ENCODE measurements at places on chromosomes 2 and 18.

DNA sequence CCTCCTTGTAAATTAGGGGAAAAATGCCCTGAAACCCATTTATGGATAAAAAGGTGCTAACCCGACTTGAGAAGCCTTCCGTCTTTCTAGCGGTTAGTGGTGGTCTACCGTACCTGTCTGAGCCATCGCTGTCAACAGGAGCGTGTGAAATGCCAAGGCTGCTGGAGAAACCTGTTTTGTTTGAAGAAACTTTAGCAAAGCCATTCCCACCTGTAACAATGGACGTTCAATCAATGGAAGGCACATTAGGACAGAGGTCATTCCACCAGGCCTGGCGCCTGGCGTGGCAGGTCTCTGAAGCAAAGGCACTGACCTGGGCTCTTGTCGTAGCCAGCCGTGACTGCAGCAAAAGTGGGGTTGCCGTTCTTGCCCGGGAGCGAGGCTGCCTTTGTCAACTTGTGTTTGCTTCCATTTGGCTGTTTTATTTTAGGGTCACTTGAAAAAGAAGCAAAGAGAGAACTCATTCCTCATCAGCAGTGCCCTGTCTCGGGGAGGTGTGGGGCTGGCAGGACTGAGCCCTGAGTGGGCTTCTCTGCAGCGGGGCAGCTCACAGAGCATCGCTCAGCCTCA lies 47.2 kb downstream of the ZAP70 start:
- DNase-seq = no peak

DNA sequence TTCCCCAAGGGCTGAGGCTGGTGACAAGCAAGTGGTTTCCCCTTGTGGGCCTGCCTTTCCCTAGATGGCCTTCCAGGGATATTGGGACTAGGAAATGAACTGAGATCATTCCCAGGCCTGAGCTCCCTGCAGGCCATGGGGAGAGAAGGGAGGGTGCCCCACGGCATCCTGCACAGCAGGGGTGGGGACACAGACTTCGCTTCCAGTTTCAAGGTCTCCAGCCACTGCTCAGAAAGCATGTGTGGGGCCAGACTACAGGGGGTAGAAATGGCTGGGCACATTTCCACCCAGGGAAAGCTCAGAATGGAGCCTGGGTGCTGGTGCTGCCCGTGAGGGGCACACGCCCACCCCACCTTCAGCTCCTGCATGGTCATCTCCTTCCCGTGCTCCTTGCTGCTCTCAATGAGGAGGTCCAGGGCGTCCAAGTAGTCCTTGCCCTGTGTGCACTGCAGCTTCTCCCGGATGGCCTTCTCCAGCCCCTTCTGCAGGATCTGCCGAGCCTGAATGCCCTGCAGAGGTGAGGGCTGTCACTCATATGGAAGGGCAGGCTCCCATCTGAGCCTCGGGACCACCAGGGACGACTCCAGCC lies 13.2 kb downstream of the CYP26B1 start:
- no peak for DNase-seq

- no peak for DNase-seq
Observed at GRCh38 chr2:174324530-174324929, 10.2 kb upstream of the SP9 start.

DNA sequence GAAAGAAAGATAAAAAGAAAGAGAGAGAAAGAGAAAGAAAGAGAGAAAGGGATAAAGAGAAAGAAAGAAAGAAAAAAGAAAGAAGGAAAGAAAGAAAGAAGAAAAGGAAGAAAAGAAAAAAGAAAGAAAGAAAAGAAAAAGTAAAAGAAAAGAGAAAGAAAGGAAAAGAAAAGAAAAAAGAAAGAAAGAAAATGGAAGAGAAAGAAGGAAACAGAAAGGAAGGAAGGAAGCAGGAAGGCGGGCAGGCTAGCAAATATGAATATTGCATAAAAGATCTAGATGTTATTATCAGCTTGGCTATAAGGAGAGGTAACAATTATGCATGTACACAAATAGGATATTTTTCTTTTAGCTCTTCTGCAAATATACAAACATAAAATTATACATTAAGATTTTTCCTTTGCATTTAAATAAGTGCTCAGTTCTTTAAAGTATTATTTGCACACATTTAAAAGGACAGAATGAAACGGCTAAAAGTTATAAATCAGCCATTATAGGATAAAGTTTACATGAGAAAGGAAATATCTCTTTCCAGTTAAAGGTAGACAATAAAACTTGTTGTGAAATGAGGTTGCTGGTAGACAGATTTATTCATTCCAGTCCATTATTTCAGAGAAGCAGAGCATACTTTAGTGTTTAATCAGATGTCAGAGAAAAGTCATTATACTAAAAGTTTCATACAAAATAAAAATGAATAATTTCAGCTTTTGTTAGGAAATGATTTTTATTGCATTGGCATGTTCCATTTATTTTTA lies 511.4 kb downstream of the KCNJ3 start:
- no peak for DNase-seq

DNA sequence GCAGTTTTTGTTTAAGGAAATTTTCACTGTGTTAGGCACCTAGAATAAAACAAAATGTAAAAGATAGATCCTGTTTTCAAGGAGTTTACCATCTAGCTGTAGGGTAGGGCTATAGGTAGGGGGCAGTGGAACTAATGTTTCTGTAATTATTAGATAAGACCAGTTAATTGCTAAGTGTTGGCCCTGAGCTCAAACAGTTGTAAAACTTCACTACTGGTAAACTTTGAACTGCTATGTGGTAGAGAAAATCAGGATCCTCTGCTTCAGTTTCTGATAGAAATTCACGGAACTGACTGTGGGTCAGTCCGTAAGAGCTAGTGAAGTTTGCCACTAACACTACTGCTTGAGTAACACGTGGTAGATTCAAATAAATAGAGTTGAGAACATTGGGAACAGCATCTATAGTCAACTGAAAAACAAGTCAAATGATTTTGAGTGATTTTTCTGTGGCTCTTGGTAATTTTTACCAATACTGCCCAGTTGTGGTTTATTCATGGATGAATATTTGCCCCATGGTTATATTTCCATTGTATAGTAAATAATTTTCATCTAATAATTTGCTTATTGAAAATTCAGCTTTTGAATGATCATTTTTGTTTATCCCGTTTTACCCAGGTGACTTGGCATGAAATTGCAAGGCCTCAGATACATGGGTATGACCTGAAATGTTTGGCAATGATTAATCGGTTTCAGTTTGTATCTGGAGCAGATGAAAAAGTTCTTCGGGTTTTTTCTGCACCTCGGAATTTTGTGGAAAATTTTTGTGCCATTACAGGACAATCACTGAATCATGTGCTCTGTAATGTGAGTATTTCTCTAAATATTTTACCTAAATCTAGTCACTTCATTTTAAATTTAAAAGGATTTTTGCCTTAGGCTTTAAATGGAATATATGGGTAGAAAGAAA lies 26.4 kb downstream of the ELP2 start:
- no peak for DNase-seq

- no peak for DNase-seq
Observed at GRCh38 chr2:227058888-227059399, 105.1 kb downstream of the COL4A4 start.

DNA sequence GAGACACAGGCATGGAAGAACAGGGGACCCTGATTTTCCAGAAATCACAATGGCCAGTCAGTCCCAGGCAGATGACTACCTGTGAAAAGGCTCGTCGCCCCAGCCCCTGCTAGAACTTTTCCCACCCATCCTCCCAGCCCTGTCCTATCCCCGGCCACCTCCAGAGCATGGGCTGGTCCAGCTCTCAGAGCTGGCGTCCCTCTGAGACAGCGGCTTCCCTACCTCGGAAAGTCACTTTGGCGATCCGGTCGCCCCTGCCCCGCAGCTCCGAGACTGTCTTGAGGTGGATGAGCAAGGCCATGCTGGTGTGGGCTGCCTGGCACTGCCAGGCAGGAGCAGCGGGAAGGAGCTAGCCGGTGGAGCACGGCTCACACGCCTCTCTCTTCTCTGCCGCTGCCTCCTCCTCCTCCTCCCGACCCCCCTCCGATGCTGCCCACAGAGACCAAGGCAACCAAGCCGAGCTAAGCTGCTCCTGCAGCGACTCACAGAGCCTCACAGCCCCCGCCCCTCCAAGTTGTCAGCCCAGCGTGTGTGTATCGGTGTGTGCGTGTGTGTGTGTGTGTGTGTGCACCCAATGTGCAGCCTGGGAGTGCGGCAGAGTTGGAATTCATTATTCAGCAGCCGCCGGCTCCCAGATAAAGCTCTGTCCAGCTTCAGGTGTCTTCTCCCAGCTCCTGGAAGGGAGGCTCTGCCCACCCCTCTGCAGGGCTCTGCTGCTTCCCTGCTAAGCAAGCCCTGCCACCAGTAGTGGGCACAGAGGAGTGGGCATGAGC lies 80.5 kb upstream of the OTOF start:
- no peak for DNase-seq

GRCh38 chr18:26086959-26087358 lies 3.5 kb downstream of the SS18 start:
- DNase-seq = no peak

GRCh38 chr2:234996069-234996940 lies 44.5 kb downstream of the SH3BP4 start:
- no peak for DNase-seq

DNA sequence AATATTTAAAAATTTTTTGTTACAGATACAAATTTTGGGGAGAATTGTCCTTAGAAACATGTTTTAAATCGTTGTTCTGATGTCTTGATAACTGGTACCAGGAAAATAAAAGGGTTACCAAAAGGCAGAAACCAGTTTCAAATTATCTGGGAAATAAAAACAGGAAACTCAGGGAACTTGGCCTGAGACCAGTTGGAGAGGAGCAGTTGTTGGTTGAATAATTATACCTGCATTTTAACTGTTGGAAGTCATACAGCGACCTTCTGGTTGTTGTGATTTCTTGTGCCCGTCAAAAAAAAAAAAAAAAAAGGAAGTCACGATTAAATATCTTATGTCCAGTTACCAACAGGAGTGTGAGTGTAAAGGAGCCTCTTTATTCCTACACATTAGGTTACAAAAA lies 51.8 kb downstream of the CRIM1 start:
- DNase-seq = no peak

DNA sequence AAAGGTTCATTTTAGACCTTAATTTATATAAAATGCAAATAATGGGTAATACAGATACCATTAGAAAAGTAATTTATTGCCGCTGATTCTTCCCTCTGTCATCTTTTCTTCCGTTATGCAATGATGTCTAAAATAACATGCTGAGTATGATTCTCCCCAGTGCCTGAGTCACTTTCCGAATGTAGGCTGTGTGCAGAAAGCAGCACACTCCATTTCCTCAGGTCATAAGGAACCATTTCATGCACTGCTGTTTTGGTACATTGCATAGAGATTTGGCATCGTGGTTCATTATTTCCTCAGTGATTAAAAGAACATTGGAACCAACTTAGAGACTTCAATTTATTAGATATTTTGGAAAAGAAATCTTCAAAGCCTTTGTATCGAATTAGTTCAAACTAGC lies 173.5 kb downstream of the CDH2 start:
- no peak for DNase-seq

DNA sequence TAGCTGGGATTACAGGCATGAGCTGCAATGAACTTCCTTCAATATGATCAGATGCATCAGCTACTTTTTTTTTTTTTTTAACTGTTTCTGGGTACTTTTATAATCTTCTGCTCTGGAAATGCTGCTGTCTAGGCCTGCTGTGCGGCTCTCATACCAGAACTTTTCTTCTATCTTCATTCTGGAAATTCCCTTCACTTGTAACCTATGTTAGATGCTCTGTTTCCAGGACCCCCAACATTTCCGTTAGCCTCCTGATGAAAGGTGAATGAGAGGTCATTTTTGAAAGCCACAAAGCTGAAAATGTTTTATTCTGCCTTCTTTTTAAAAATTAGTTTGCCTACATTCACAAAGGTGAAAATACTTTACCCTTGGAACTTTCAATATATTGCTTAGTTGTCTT lies 8.6 kb downstream of the AGFG1 start:
- DNase-seq = no peak

DNA sequence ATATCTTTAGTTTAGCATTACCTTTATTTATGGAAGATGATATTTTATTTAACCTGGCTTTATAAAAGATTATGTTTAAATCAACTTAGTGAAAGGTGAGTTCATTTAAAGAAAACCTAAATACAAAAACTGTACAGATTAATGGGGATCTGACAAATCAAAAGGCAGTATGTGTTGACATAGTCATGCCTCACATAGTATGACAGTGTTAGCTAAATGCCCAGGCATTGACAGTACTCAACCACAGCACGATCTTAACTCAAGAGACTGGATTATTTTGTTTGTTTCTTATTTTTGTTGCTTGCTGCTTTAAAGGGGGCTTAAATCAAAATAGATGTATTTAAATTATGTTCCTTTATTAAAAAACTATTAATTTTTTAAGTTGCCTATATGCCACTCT lies 7.8 kb downstream of the DOK6 start:
- DNase-seq = no peak

DNA sequence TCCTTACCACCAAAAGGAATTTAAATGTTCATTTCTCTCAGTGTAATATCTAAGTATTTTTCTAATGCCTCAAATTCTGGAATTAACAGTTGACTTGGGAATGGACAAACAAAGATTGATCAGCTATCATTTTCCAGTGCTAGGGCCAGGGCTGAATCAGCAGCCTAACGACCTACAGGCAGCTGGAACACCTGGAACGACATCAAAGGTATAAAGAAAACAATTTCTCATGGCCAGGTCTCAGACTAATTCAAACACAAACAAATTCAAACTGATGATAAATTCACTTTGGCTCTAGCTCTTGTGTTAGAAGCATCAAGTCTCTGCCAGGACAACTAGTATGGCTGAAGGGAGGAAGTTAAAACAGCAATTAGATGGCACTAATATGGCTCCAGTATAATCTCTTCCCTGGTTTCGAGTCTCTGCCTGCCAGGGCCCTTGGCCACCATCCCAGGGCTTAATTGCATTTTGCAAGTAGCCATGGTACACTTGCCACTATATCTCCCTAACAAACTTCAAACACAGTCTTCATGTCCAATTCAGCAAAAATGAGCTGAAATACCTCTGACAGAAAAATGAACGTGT lies 70.2 kb upstream of the FSHR start:
- peak; percentile 43 for DNase-seq

DNA sequence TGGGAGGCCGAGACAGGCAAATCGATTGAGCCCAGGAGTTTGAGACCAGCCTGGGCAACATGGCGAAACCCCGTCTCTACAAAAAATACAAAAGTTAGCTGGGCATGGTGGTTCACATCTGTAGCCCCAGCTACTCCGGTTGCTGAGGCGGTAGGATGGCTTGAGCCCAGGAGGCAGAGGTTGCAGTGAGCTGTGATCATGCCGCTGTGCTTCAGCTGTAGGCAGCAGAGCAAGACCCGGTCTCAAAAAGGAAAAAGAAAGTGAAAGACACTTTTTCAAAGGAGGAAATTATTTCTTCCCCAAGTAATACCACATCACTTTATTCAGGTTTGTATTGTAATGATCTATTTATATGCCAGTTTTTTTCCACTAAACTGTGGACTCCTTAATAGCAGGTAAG lies 35.7 kb upstream of the TAF4B start:
- DNase-seq = no peak

GRCh38 chr18:46407486-46408166 lies 249.4 kb downstream of the LOXHD1 start:
- DNase-seq = no peak

- DNase-seq = no peak
Observed at GRCh38 chr2:14722904-14723570, 90.5 kb downstream of the LRATD1 start.

All from NCI-H1092 (cell line).